Stimulated activated naive CD4-positive, alpha-beta T cell treated with Interleukin-2 at 50 U/mL for 16 hours (primary cell): ENCODE measurements at places on chromosomes 6 and 20.

- no peak for DNase-seq
Measured at GRCh38 chr20:57133926-57134650, 132.4 kb downstream of the BMP7 start.

GRCh38 chr20:23508449-23509229 is 17.7 kb downstream of the CST8 start:
- DNase-seq: no peak

DNA sequence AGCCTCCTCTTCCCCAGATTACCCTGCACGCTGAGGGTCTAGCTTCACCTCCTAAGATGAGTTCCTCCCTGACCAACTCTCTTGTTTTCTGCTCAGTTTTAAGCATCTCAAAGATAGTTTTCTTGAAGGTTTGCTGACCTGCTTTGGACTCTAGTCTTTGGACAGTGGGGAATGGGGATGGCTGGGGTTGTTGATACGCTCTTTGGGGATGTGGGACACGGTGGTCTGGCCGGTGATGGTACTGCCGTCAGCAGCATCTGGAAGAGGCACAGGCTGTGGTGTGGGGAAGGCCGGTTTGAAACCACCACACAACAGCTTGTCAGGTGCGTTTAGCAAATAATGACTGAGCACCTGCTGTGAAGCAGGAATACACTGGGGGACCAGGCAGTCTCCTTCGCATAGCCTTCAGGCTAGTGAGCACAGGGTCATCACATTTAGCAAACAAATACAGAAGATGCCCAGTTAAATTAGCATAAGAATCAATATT is 94.1 kb downstream of the TMEM242 start:
- DNase-seq: no peak

DNA sequence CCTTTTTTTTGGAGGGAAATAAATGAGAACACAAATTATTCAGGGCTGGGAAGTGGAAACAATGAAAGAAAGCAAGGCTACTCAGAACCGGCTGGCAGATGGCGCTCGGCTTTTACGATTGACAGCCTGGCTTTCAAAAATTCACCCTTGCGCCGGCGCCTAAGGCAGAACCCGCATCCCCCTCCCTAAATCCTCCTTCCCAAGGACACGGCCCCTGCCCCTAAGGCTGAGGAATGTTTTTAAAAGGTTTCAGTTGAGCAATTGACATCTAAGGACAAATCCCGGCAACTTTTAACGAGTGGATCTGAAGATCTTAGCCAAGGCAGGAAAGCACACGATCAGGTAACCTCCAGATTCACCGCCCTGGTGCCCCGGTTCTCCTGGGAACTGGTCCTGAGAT is 16.3 kb downstream of the GNAS start:
- DNase-seq: no peak

DNA sequence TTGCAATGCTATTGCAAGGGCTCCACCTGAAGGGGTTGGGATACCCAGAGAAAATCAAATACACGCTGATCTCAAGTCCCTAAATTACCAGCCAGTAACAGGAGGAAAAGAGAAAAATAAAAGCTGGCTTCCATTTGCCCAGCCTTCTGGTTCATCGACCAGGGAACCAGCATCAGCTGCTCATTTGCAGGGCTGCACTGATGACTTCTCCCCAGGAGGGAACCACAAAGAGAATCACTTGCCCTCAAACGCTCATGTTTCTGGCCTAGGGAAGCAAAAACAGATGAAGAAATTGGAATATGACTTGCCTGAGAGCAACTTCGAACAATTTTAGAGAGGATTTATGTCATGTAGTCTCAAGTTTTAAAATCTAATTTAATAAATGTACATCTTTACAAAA is 119.7 kb downstream of the SH3BGRL2 start:
- no peak for DNase-seq

DNA sequence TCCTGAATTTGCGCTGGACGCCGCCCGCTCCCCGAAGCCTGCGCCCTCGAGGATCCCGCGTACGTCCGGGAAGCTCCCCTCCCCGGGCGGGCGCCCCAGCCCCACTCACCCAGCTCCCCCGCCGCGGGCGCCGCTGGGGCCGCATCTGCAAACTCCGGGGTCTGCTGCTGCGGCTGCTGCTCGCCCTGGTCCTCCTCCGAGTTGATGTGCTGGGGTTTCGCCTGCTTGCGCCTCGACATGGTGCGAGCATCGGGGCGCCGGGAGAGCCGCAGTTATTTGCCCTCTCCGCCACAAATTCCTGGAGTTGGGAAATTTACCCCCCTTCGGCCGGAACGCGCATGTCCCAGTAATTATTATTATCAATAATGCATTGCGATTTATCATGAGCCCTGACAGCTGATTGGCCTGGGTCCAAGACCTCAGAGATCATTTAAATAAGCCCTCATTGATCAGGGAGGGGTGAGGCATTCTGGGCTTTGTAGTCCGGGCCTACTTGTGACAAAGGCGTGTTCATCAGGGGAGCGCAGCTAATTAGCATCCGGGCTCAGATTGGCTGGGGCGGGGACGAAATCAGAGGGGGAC is at the start of gene SALL4:
TSS of gene SALL4 (minus strand) at position 352 of the 582 bp plus-strand sequence. CDS start at position 239, 113 bp downstream.
- no peak for DNase-seq

- DNase-seq: no peak
Measured at GRCh38 chr6:92687278-92687677, 732.1 kb downstream of the EPHA7 start.

DNA sequence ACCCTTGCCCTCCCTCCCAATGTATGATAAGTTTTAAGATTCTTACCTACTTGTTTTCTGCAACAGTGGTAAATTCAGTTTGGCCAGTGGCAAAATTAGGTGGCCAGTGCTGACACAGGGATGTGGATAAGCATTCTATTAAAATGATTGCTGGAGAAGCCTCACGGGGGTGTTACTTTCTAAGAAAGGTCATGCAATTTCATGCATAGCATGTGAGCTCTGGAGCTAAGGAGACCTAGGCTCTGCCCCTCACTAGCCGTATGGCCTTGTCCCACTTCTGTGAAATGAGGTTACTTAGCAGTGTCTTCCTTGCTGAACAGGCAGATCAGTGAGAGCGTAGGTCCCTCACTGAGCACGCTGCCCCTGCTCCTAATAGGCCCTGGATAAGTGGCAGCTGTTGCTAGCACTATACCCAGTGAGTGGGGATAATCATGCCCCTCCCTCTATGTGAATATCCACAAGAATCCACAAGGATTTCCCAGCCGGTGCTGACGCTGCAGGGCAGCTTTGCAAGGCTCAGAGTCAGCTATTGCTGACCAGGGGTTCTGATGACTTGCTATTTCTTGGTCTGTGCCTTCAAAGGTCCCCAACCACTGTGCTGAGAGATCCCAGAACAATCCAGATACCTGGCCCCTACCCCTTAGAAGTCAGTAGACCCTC is 86.5 kb upstream of the MRPS10 start:
- no peak for DNase-seq
